Activated CD4-positive, alpha-beta T cell treated with anti-CD3 and anti-CD28 coated beads for 4 hours (primary cell): ENCODE measurements at places on chromosomes 16 and 17.

GRCh38 chr17:17712268-17712924 lies 31.1 kb downstream of the RAI1 start:
- DNase-seq, result no peak

DNA sequence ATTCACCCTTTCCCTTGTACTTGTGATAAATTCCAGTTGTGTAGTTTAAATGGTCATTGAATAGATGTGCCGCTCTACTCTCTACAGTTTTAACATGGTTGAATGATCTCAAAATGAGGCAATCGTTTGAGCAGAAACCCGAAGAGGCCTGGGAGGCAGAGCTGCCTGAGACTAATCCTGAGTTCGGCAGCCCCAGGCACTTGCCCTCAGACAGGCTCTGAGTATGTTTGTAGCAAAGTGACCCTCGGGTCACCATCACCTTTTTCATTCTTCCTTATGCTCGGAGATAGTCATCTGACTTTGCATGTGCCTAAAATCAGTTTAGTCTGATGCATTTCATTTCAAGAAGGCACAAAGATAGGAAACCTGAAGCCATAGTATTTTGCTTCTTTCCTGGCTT lies 184.0 kb upstream of the RBFOX1 start:
- DNase-seq, result no peak

DNA sequence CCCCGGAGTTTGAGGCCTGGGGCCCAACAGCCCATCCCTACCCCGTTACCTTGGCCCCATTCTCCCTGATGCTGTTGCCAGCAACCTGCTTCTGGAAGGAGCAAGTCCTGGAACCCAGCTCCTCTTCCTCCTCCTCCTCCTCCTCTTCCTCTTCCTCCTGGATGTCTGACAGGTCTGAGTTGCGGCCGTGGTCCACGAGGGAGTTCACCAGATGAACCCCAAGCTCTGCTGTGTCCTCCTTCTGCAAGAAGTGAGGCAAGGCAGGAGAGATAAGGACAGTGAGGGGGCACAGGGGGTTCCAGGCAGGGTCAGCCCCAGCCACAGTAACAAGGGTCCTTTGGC lies 18.7 kb downstream of the TSPOAP1 start:
- DNase-seq, result no peak

DNA sequence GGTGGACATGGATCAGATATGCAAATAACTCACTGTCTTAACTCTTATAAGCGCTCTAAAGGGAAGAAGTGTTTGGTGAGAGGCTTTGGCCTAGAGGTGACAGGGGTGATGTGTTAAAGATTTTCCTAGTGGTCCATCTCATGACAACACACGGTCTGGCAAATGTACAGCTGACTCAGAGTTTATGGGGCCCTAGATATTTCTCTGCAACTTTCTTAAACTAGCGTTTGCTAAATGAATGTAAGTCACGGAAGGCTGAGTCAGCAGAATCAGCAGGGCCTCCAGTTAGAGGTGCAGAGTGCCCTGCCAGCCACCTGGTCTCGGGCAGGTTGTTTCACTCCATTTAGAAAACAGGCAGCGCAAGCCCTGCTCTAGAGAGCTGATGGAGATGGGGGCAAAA lies 40.1 kb downstream of the CLEC16A start:
- DNase-seq, result no peak

DNA sequence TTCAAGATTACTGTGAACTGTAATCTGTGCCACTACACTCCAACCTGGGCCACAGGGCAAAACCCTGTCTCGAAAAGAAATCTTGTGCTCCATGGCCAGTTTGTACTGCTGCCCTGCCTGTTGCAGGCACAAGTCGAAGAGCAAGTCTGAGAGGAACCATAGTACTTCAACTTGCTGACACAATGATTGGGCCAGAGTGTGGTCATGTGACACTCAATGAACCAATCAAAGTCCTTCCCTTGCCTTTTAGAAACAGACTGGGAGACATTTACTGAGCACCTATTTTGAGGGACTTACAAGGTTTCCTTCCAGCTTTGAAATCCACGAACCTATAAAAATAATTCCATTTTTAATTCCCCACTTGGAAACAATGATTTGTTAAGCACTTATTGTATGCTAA lies 39.8 kb upstream of the TMC5 start:
- no peak for DNase-seq

DNA sequence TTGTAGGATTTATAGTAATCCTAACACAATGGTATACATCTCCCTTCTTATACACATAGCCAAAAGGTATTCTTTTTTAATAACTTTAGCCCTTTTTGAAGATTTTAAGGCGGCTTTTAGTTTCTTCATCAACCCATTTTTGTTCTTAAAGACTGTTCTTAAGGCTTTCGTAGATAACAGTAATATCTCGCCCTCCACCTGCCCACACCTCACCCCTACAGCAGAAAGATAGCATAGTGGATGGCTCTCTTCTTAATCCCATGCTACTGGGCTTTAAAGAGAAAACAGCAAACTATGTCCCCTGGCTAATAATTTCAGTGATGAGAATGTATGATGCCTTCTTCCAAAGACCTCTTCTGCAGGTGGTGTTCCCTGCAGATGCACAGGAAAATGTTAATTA lies 8.6 kb downstream of the IGSF6 start:
- no peak for DNase-seq

DNA sequence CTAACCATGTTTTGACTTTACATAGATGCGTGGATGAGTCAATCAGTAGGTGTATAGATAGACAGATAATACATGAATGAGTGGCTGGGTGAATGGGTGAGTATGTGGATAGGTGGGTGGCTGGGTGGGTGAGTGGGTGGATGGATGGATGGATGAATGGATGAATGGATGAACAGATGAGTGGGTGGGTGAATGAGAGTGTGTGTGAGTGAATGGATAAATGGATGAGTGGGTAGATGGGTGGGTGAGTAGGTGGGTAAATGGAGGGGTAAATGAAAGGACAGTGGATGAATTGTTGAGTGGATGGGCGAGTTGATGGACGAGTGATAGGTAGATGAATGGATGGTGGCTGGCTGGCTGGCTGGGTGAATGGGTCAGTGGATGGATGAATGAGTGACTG lies 23.2 kb downstream of the C16orf95 start:
- no peak for DNase-seq

DNA sequence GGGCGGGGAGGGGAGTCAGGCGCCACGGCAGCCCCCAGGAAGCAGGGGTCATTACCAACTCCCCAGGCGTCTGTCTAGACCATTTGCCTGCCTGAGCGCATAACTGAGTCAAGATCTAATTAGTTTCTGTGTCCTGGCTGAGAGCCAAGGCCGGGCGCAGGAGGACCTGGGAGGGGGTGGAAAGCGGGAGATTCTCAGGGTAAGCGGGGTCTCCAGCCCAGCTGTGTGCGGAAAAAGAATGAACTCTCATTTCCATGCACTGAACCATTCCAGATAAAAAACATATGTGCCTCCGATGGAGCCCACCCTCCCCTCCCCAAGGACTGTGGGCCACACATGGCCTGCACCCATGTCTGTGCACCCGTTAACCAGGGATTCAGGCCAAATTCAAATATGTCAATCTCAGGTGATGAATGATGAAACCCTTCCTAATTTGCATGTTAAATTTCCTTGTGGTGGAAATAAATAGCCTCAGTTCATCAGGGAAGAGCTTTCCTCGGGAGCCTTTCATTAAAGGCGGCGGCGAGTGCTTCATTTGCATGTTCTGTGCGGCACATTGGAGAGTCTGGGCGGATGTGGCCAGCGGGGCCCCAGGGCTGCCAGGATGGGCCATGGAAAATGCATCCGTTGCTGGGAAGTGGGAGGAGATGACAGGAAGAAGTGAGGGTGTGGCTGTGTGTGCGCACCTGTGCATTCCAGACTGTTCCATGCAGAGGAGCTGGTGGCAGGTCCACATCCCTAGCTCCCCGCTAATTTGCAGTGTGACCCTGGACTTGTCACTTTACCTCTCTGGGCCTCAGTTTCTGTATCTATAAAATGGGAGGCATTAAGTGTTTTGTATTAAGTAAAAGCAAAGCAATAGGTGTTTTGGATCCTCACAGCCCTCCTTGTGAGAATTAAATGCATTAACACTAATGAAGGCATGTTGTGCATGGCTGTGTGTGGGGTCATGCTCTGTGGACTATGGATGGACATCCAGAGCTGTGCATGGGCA lies 151.1 kb downstream of the SDK2 start:
- no peak for DNase-seq

DNA sequence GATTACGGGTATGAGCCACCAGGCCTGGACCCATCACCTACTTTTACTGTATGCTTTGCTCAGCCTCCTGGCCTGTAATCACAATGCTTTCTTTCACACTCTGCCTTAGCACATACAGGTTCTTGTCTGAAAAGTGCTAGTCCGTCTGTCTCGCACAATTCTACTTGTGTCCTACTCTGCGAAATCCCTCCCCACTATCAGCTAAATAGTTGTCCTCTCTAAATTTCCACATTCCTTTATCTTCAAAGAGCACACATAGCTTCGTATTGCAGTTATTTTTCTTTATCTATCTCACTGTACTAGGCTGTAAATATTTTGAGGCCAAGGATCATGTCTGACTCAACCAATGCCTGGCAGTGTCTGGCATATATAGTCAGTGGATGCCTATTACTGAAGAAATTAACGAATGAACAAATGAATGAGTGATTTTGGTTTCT lies 38.5 kb upstream of the ETV4 start:
- no peak for DNase-seq

DNA sequence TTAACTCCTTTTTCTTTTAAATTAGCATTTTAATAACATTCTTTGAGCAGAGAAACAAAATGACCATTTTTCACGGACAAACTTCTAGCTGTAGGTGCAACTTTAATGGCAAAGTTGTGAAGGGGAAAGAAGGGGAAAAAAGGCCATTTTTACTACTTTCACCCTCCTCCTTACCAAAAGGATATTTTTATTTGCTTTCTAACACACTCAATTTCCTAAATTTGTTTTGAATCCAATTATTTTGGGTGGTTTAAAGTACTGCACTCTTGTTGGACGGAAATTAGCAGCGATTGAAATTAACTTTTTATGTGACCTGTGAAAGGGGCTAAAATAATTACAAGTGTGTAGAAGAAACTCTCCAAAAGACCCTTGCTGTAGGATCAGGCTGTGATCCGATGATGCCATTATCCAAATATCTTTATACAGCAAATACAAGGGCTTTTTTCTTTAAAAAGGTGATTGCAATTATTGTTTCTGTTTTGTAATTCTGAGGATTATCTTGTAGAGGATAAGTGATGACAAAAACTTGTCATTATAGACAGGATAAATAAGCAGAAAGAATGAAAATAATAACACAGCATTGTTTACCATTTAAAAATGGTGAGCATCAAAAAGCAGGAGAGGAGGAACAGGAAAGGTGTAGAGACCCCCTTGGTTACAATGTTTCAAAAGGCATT lies 42.4 kb downstream of the SNX11 start:
- DNase-seq, result no peak

GRCh38 chr17:53093391-53093790 lies 729.3 kb upstream of the KIF2B start:
- no peak for DNase-seq

- no peak for DNase-seq
Observed at GRCh38 chr17:73783945-73784603, 139.8 kb upstream of the SDK2 start.

GRCh38 chr16:78583441-78583840 lies 484.0 kb downstream of the WWOX start:
- DNase-seq, result no peak

- no peak for DNase-seq
Observed at GRCh38 chr16:11431915-11432465, 86.7 kb downstream of the RMI2 start.

GRCh38 chr17:59848778-59849177 lies 44.0 kb downstream of the TUBD1 start:
- DNase-seq, result no peak

GRCh38 chr17:68646626-68647526 lies 45.7 kb upstream of the FAM20A start:
- DNase-seq, result no peak
